ENCODE measurements at places on chromosomes 1 and 21. TPM values are rescaled to one million over a fixed set of nuclear protein-coding genes. Genes with fewer than 3 reads are reported as not detected.

The INAVA gene
- total RNA-seq, result 0.19 TPM

- ATAC-seq, result no peak
Measured at GRCh38 chr1:231236938-231237337, 4.1 kb upstream of the GNPAT start.

The C1QTNF12 gene
- 1.8 TPM for total RNA-seq

The KIAA0040 gene
- 39.4 TPM for total RNA-seq

Data from activated T-helper 17 cell treated with anti-CD3 and anti-CD28 coated beads, Interleukin-2, amount 50 U/mL, for 72 hours (primary cell).